CD4-positive, alpha-beta T cell treated with Interleukin-6 at 100 ng/mL for 8 hours (primary cell): ENCODE measurements at places on chromosomes 11 and 22.

DNA sequence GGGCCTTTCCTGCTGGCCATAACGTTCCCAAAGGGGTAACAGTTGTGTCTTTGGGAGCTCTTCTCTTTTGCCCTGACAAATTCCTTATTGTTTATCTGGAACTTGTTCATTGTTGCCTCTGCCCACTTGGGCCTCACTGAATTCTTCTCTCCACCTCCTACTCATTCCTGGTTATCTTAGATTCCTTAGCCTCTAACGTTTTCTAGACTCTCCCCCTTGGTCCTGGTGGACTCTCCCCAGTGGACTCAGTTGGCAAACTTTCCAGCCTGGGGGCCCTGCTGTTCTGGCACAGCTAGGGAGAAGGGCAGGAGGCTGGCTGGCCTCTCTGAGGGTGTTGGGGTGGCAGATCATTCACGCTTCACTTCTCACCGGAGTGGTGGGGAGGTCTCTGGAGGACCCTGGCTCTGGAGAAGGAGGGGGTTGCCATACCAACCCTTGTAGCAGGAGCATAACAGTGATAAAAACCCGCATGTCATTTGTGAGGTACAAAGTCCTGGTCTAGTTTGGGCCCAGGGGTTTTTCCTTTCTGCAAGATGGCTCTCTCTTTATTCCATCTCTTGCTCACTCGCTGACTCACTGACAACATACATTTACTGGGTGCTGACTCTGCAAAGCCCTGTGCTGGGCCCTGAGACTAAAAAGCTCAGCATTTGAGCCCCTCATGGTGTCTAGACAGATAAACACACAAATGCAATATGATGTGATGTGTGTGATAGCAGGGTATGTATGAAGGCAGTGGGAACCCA is 39.7 kb downstream of the YWHAH start:
- no peak for DNase-seq

DNA sequence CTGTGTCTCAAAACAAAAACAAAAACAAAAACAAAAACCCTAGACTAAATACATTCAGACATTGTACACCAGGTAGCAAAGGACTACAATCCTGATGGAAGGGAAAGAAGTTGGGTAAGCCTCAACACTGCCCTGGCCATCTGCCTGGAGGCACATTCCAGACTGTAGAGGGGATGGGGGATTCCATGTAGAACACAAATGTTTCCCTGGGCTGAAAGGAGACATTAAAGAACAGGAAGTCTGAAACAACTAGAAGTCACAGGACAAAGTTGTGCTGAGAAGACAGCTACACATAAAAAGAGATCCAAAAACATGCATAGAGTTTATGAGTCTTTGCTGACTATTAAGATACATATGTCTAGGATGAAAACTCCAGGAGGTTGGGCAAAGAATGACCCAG is 83.9 kb downstream of the RRAS2 start:
- no peak for DNase-seq

DNA sequence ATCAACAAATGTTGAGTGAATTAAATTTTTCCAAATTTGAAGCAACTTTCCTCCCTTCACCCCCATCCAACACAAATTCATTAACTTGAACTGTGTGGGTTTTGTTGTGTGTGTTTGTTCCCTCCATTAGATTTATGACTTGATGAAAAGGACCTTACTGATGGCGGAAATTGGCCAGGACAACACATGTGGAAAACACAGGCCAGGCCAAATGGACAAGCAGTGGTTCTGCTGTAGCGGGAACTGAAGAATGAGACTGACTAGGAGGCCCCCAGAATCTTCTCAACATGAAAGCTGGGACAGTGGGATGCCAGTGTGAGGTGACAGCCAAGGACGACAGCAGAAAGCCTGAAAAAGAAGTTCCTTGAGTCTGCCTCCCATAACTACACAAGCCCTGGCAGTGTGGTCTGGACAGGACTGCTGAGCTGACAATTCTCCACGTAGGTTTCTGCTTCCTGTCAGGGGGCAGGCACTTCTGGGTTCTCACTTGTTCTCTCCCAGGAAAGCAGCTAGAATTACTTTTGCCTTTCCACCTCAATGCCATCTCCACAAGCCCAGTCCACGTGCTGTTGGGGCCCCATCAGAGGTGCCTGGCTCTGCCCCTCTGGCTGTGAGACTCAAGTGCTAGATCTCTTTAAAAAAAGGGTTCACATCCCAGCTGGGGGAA is 94.3 kb downstream of the ETS1 start:
- DNase-seq, result no peak

DNA sequence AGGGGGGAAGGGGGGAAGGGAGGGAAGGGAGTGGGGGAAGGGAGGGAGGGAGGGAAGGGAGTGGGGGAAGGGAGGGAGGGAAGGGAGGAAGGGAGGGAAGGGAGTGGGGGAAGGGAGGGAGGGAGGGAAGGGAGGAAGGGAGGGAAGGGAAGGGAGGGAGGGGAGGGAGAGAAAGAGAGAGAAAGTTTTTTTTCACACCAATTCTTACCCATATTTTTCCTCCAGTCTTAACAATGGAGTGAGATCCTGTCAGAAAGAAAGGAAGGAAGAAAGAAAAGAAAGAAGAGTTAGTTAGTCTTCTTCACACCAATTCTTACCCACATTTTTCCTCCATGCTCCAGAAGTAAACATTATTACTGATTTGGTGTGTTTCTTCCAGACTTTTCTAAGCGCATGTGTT is 3.0 kb upstream of the OR2AT4 start:
- no peak for DNase-seq

DNA sequence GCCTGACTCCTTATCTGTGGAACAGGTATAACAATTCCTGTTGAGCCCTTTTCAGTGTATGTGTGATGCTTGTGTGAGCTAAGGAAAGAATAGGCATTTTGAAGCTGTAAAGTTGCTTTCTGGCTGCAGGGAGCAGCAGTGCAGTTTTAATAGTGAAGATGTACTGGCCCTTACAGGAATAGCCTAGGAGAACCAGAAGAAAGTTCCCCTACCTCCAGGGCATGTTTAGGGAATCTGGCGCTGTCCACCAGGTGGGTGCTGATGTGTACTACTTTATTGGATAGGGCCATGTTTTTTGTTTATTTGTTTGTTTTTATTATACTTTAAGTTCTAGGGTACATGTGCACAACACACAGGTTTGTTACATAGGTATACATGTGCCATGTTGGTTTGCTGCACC is 11.5 kb downstream of the BMAL1 start:
- no peak for DNase-seq

- DNase-seq, result no peak
Measured at GRCh38 chr11:10301656-10302358, 3.1 kb upstream of the ADM start.

- no peak for DNase-seq
Measured at GRCh38 chr11:96315476-96315875, 27.5 kb downstream of the MAML2 start.

- DNase-seq, result no peak
Measured at GRCh38 chr11:109267293-109268095, 154.5 kb upstream of the C11orf87 start.

- DNase-seq, result no peak
Measured at GRCh38 chr22:19631899-19632667, 82.2 kb upstream of the SEPTIN5 start.

GRCh38 chr11:131688048-131688693 is 317.8 kb downstream of the NTM start:
- no peak for DNase-seq

DNA sequence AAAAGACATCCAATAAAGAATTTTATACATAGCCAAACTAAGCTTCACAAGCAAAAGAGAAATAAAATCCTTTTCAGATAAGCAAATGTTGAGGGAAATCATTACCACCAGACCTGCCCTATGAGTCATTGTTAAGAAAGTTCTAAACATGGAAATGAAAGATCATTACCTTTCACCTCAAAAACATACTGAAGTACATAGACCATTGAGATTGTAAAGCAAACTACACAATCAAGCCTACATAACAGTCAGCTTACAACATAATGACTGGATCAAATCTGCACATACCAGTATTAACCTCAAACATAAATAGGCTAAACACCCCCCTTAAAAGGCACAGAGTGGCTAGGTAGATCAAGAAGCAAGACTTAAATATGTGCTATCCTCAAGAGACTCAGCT is 501.0 kb upstream of the LUZP2 start:
- DNase-seq, result no peak

- no peak for DNase-seq
Measured at GRCh38 chr11:114553642-114554041, 6.0 kb downstream of the NXPE1 start.

GRCh38 chr11:13224324-13224723 is 53.3 kb upstream of the BMAL1 start:
- DNase-seq, result no peak

DNA sequence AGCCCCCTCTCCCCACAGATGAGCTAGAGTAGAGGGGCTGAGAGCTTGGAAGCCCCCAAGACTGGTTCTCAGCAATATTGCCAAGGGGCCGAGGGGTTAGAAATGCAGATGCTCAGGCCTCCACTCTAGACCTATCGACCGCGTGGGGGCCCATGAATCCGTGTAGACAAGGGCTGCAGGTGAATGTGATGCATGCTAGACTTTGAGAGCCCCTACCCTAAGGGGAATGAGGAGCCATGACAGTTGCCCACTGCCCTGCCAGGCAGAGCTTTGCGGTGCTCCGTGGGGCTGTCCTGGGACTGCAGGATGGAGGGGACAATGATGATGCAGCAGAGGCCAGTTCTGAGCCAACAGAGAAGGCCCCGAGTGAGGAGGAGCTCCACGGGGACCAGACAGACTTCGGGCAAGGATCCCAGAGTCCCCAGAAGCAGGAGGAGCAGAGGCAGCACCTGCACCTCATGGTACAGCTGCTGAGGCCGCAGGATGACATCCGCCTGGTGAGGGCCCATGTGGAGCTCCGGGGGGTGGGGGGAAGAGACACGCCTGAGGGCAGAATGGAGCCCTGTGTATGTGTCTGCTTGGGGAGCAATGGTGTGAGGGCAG is 1.3 kb downstream of the SSH3 start:
- DNase-seq, result no peak

GRCh38 chr11:63907808-63908530 is 9.0 kb downstream of the RCOR2 start:
- no peak for DNase-seq

- no peak for DNase-seq
Measured at GRCh38 chr22:37609240-37610152, 862 bp downstream of the GGA1 start.

DNA sequence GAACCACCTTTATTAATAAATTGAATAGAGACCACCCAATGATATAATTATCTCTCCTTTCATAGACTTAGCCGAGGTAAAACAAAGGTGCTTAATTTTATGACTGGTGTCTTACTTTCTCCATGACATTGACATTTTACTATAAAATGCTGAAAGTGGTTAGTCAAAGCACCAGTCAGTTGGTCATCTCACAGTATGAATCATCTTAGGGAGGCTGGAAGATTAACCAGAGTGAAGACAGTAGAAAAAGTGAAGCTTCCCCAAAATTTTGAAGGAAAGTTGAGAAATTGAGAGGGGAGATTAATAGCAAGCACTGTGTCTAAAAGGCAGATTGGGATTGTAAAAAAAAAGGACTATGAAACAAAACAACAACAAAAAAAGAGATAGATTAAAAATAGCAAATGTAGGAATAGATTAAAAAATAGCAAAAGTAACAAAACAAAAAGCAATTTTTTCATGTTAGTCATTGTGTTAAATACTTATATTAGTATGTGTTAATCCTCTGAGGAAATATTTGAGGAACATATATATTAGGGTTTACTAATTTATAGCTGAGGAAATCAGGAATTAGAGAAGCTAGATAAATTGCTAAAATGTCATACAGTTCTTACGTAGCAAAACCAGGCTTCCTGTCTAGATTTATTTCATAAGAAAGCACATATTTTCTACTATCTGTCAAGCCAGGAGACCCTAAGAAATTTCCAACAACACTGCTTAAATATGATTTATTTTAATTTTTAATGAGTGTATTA is 557.3 kb upstream of the ANO5 start:
- no peak for DNase-seq

GRCh38 chr11:36195496-36196354 is 93.5 kb downstream of the COMMD9 start:
- no peak for DNase-seq

DNA sequence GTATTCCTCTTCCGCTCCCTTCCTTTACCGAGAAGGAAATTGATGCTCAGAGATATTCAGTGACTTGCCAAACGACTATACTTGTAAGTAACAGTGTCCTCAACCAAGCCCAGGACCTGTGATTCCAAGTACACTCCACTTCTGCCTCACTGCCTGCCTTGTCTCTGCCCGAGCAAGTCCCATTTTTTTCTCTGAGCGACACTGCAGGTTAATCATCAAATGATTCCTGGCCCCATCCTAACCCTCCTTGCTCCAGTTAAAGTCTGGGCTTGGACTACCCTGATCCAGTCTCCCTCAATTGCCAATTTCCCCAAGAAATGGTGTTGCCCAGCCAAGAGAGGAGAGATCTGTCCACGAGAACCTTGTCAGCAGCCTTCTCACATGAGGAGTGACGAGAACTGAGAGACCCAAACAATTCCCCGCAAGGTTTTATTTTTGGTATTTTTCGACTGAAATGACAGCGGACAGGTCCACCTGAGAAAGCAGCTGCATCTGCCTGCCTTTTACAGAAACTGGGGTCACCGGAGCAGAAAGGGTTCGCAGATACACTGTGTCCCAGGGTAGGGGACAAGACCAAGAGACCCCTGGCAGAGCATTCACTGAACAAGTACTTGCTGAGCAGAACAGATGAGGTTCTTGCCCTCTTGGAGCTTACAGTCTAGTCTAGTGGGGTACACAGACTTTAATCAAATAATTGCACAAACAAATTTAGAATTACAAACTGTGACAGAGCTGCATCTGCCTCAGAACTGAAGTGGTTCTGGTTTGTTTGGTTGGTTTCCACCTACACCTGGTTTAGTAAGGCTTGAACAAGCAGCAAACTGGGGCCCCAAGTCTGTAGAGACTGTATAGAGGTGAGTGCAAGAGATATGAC is 11.4 kb downstream of the POU2AF1 start:
- DNase-seq, result no peak

- DNase-seq, result no peak
Measured at GRCh38 chr11:43979571-43980219, 37.3 kb downstream of the C11orf96 start.

GRCh38 chr22:42635531-42635930 is 4.9 kb downstream of the ATP5MGL start:
- DNase-seq, result no peak

- DNase-seq, result no peak
Measured at GRCh38 chr11:6568191-6568918, 35.1 kb downstream of the RRP8 start.

GRCh38 chr11:79414644-79415317 is 26.0 kb downstream of the TENM4 start:
- DNase-seq, result no peak

- no peak for DNase-seq
Measured at GRCh38 chr22:31229402-31230079, 17.4 kb downstream of the LIMK2 start.

DNA sequence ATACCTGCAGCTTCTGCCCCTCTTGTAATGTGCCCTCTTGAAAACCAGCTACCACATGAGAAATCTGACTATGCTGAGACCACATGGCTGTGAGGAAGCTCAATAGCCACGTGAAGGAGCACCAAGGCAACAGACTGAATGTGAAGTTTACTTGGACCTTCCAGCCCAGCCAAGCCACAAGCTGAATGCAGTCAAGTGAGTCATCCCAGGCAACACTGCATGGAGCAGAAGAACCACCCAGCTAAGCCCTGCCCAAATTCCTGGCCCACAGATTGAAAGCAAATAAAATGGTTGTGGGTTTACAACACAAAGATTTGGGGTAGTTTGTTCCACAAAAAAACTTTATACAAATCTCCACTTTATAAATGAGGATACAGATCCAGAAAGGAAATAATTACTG is 114.5 kb downstream of the TIMP3 start:
- DNase-seq, result no peak
